ENCODE measurements at places on chromosomes 2 and 18.

DNA sequence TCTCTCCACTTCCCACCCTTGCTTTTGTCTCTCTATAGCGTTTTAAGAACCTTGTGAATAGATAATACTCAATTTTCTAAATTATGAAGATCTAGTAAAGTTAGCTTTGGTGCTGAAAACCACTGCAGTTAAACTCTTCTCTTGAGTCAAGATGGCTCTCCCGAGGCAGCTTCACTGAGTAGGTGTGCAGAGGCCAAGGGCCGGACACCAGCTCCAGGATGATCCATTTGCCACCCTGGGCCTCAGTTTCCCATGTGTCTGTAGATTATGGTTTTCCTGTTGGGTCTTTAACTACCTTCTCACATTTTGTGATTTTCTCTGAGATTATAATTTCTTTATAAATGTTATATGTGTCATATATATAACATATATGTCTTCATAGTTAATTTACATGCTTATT is 68.5 kb upstream of the SH3RF3 start:
- no peak for DNase-seq

- no peak for DNase-seq
These were observed 29.8 kb upstream of the LAMA1 start for GRCh38 chr18:7147399-7147798.

- DNase-seq = no peak
These were observed 522.3 kb upstream of the MYT1L start for GRCh38 chr2:2853346-2853745.

DNA sequence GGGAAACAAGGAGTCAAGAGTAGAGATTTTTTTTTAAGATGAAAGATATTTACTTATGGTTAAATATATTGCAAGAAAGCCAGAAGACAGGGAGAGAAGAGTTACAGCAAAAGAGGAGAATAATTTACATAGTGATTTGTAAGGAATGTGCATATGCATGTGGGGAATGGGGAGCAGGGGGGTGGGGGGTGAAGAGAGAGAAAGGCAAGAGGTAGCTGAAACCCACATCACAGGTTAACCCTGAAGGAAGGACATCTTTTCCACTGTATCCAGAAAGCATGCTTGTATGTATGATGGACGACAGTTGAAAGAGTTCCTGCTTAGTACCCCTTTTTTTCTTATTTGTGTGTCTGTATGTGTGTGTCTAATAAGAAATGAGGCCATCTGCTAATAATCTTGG is 371.9 kb downstream of the RAD51AP2 start:
- DNase-seq = no peak

- DNase-seq = no peak
These were observed 22.4 kb downstream of the CREG2 start for GRCh38 chr2:101364878-101365277.

GRCh38 chr18:42781298-42781815 is 334.1 kb downstream of the RIT2 start:
- DNase-seq = no peak

DNA sequence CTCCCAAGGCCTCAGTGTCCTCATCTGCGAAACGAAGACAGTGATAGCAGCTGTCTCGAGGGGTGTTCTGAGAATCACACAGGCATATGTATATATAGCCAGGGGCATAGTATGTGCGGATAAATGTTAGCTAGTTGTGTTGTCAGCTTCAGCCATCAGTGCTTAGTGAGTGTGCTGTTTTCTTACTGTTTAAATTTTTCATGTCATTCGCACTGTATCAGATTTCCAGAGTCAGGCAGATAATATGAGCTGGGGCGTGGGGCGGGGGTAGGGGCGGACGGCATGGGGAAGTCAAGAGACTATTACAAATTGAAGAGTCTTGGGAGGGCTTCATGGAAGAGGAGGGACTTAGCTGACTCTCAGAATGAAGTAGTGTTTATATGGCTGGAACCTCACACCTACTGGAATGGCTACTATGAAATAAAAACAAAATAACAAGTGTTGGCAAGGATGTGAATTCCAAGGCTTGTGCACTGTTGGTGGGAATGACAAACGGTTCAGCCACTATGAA is 7.0 kb downstream of the TRAPPC12 start:
- no peak for DNase-seq

GRCh38 chr2:126644630-126645191 is 11.2 kb upstream of the GYPC start:
- DNase-seq = no peak

DNA sequence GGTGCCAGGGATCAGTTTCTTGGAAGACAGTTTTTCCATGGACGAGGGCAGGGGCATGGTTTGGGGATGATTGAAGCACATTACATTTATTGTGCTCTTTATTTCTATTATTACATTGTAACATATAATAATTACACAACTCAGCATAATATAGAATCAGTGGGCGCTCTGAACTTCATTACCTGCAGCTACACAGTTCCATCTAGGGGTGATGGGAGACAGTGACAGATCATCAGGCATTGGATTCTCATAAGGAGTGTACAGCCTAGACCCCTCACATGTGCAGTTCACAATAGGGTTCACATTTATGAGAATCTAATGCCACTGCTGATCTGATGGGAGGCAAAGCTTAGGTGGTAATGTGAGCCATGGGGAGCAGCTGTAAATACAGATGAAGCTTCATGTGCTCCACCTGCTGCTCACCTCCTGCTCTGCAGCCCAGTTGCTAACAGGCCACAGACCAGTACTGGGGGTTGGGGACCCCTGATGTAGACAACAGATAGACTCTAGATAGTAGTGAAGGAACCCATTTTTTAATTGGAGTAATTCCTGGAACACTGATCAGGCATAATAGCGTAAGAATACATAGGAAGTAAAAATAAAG is 41.5 kb upstream of the MC4R start:
- no peak for DNase-seq

GRCh38 chr18:21998486-21998885 is 170.9 kb upstream of the GATA6 start:
- DNase-seq = no peak

DNA sequence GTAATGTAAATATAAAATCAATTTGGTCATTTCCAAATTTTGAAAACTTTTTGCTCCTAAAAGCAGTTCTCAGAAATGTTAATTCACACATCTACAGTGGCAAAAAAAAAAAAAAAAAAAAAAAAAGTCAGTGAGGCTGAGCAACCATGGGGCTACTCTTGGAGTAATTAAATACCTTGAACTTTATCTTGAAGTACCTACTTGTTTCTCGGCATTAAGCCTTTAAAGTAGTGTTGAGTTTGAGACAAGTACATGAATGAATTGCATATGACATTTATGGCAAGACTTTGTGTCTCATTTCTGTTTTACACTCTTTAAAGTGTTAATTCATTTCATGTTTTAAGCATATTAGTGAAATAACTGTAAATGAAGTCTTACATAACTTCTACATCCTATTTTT is 613.3 kb downstream of the XIRP2 start:
- no peak for DNase-seq

GRCh38 chr2:240448387-240449274 is 13.2 kb downstream of the GPC1 start:
- DNase-seq = no peak

DNA sequence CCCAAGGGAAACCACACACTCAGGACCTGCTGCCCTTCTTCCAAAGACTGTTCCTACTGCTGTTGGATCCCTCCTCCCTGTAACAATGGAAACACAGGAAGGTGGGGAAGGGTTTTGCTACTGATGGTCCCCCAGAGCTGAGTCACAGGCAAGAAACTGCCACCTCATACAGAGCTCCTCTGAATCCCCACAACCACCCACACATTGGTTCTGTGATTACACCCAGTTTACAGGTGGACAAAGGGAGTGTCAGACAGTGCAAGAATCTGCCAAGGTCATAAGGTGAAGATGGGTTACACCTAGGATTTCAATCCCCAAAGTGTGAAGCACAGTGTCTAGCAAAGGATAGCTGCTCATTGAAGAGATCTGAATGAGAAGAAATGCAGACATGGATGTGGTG is 141.7 kb upstream of the LMAN1 start:
- no peak for DNase-seq

DNA sequence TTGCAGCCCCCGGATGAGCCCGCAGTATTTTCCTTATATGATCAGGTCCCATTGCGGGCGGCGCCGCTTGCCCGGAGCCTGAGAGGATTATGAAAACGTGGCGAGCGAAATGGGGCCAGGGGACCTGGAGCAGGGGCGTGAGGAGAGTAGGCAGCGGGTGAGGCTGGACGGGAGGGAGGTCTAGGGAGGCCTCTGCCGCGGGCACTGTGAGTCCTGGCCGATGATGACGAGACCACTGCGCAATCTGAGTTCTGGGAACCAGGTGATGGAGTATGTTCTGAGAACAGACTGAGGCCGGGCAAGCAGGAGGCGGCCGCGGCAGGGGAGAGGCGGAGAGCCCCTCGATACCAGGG is 790 bp upstream of the ACAA2 start:
- DNase-seq = peak; percentile 27

- DNase-seq = no peak
These were observed 291.7 kb upstream of the KYNU start for GRCh38 chr2:142585785-142586184.

DNA sequence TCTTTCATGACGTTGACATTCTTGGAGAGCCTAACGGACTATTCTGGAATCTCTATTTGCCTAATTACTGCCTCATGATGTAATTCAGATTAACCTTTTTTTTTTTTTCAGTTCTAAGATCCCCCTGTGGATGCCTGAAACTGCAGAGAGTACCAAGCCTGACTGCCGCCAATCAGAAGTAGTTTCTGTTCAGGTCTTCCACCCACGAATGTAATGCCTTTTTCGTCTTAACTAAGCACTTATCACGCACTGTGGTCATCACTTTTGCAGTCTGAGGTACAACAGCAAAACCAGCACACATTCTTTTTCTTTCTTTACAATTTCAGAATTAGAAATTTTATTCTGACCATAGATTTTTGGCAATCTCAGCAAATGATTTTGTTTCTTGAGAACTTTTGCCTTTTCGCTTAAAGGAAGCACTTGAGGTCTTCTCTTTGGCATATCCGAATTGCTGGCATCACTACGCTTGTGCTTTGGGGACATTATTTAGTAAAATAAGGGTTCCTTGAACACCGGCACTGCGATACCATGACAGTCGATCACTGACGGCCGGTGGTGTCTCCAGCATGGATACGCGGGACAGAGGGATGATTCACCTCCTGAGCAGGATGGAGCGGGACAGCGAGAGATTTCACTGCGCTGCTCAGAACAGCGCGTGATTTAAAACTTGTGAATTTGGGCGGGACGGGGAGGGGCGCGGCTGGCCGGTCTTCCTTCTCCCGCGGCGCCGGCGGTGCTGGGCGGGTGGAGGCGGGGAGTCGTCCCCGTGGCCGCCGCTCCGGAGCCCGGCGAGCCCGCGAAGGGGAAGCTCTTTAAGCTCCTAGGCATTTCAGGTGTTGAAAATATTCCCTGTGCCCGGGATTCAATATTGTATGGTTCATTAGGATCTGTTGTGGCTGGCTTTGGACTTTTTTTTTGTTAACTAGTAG is 32.0 kb upstream of the GPR55 start:
- no peak for DNase-seq
